ENCODE measurements at places on chromosomes 11 and 22. TPM values are rescaled to one million over a fixed set of nuclear protein-coding genes. Genes with fewer than 3 reads are reported as not detected.

GRCh38 chr11:68803766-68804165, 38.0 kb downstream of the CPT1A start:
- DNase-seq: no peak

The HTR3B gene
- not detected for total RNA-seq

- DNase-seq: no peak
Observed at GRCh38 chr11:122509091-122509490, 146.4 kb upstream of the UBASH3B start.

The OR6T1 gene
- not detected for total RNA-seq

DNA sequence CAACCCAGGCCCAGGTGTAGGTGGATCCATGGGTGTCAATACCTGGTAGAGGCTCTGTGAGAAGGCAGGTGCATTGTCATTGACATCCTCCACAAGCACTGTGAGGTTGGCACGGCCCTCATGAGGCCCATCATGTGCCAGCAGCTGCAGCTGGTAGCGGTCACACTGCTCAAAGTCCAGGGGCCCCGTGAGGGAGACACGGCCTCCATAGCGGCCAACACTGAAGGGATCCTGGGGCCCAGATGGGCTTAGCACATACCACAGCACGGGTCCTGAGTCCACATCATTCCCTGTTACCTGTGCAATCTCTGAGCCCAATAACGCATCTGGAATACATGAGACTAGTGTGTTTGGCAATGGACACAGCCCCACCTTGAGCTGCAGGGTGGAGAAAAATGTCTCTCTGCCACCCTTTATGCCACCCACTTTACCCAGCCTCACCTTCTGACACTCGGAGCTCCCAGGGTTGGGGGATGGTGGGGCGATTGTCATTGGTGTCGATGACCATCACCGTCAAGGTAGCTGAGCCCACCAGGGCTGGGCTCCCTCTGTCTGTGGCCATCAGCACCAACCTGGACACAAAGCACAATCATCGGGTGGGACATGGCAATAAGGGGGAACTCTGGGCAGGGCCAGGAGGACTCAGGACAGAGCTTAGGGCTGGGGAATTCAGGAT, 6.1 kb upstream of the TPP1 start:
- DNase-seq: no peak

The SEC14L6 gene
- 0.33 TPM for total RNA-seq

GRCh38 chr11:116595305-116595880, 177.4 kb downstream of the BUD13 start:
- DNase-seq: no peak

GRCh38 chr11:110716361-110716760, 4.1 kb upstream of the ARHGAP20 start:
- DNase-seq: no peak

The PANX2 gene
- 51.7 TPM for total RNA-seq

The TMEM218 gene
- total RNA-seq: 20.5 TPM

DNA sequence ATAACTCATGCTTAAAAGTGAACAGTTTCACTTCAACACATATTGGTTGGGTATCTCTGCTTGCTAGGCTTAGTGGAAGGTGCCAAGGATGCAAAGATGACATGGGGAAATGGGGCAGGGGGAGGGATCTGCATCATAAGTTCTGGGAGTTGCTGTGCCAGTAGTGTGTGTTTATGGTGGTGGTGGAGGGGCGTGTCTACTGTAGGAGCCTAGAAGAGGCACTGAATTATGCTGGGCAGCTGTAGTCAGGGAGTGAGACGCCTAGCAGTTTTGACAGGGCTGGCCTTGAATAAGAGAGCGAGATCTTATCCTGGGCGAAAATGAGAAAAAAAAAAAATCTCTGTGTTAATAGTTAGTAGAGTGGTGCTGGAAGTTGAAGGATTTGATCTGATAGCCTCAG, 3.0 kb downstream of the ELMOD1 start:
- DNase-seq: no peak

GRCh38 chr11:2991452-2992233, 486 bp downstream of the NAP1L4 start:
- DNase-seq: no peak

The CNIH2 gene
- 5.5 TPM for total RNA-seq

DNA sequence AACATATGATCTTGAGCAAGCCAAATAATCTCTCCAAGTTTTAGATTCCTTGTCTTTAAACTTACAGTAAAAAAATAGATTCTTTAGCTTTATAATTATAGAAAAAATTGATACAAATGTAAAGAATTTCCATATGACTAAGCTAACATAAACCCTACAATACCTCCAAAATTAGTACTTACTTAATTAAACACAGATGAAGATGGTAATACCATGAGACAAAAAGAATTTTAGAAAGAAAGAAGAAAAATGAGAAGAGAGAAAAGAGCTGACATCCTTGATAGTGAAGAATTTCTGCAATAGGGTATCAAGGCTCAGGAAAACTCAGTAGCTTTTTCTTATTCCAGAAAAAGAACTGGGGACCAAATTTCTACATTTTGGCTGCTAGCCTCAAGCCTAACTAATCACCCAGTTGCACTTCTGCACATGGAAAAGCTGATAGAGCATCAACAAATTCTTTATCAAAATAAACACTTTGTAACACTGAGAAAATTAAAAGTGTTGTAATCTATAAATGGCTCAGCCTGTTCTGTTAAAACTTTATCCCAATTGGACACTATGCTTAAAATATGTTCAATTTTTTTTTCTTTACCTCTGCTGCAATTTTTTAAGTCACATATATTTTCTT, 24.7 kb upstream of the SOX6 start:
- no peak for DNase-seq

- no peak for DNase-seq
Observed at GRCh38 chr11:36237391-36237790, 51.8 kb downstream of the COMMD9 start.

DNA sequence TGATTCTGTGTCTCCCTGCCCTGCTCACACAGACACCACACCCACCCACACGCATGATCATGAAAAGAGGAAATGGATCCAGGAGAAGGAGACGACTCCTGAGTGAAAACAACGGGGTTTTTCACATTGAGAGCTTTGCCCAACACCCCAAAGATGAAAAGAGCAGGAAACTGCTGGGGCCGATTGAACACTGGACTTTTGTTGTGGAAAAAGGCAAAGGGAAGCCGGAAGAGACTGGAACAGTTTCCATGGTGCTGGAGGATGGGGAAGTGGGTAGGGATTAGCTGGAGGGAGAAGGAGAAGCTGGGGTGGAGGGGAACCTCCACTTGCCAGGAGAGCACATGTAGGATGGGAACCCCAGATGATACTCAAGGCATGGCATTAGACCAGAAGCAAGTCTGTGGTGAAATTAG, 5.2 kb upstream of the SLC43A3 start:
- no peak for DNase-seq

The KLHL35 gene
- 11.1 TPM for total RNA-seq

- no peak for DNase-seq
Observed at GRCh38 chr11:87081358-87081757, 43.6 kb downstream of the TMEM135 start.

DNA sequence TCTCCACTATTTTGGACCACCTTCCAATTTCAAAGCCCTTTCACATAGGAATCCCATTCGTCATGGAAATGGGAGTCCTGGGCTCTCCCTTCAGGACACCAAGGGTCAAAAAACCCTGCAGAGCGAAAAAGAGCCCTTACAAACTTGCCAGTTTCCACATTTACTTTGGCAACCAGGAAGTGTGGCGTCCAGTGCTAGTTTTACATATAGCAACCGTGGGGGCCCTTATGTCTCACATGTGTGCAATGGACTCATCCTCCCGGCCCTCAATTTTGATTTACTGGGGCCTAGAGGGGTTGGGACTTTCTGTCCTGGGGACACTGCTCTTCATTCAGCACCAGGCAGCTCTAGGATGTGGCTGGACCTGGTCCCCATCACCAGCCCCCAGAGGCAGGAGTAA, 33.7 kb downstream of the DAGLA start:
- no peak for DNase-seq

The CEP126 gene
- total RNA-seq: 6.0 TPM

- DNase-seq: no peak
Observed at GRCh38 chr11:67564230-67564629, 19.4 kb upstream of the GSTP1 start.

DNA sequence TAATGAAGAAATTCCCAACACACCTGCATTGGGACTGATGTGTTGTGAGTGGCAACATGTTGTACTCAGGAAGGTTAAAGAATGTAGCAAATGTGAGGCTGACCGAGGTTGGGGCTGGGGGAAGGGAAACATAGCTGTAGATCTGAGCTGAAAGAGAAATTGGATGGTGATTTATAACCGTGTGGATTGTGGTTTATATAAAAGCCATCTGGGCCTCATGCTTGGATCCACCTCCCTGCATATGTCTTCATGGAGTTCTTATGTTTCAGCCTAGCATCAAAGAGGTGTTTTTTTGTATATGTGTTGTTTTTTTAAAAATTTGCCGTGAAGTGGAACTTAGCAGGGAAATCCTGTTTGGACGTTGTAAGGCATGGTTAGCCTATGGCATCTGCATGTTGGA, 141.3 kb downstream of the NAV2 start:
- DNase-seq: no peak

DNA sequence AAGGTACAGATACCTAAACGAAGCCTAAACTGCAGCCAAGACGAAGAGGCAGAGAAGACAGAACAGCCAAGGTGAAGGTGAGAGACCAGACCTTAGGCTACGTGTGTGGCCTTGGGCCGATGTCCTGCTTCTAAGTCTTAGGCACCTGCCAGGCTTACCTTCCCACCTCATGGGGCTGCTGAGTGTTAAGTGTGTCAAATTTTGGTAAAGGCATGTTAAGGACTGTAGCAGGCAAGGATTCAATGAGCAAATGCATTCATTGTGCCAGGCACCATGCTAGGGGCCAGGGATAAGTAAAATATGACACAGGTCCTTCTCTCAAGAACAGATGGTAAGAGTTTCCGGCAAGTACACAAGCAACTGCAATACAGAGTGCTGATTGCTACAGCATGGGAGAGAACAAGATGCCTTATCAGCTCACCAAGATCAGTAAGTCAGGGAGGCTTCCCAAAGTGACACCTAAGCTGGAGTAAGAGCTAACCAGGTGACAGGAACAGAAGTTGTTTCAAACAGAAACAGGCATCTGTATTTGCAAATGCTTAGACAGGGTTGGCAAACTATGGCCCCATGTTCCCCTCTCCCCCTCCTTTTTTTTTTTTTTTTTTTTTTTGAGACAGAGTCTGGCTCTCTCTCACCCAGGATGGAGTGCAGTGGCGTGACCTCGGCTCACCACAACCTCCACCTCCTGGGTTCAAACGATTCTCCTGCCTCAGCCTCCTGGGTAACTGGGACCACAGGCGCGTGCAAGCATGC, 46.7 kb downstream of the CLTCL1 start:
- DNase-seq: no peak

- no peak for DNase-seq
Observed at GRCh38 chr11:47918370-47918690, 62.0 kb upstream of the PTPRJ start.

GRCh38 chr22:38900677-38901076, 28.7 kb upstream of the CBX6 start:
- no peak for DNase-seq

The OR10A2 gene
- total RNA-seq: not detected

The TIGD3 gene
- 1.8 TPM for total RNA-seq

DNA sequence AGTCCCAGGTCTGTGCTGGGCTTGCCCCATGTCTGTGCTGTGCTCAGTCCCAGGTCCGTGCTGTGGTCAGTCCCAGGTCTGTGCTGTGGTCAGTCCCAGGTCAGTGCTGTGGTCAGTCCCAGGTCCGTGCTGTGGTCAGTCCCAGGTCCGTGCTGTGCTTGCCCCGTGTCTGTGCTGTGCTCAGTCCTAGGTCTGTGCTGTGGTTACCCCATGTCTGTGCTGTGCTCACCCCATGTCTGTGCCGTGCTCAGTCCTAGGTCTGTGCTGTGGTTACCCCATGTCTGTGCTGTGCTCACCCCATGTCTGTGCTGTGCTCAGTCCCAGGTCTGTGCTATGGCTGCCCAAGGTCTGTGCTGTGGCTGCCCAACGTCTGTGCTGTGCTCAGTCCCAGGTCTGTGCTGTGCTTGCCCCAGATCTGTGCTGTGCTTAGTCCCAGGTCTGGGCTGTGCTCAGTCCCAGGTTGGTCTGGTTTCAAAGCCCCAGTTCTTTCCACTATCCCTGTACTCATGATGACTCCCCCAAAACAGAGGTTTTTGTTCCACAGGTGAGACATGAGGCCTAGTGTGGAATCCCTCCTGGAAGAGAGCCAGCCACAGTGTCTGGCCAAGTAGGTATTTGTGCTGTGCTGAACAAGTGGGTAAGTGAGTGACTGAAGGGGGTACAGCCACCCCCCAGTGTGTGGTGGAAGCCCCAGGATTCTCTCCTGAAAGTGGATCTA, 34.8 kb downstream of the IRAG1 start:
- DNase-seq: no peak

DNA sequence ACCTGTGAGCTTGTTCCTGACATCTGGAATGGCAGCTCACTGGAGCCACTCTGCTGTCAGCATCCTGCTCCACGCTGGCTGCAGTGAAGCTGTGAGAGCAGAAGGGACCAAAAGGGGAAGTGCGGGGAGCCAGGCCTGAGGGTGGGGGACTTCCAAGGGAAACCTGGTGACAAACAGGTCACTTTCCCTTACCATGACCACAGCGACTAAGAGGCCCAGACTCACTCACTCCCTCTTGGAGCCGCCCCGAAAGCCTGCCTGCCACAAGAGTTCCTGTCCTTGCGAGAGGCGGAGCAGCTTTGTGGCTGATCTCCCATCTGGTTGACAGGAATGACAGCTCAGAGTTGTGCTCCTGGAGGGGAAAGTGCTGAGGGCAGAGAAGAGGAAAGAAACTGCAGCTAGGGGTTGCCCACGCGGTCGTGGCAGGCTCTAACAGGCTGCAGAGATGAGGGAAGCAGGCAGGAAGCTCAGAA, 183.8 kb upstream of the NTM start:
- DNase-seq: no peak

DNA sequence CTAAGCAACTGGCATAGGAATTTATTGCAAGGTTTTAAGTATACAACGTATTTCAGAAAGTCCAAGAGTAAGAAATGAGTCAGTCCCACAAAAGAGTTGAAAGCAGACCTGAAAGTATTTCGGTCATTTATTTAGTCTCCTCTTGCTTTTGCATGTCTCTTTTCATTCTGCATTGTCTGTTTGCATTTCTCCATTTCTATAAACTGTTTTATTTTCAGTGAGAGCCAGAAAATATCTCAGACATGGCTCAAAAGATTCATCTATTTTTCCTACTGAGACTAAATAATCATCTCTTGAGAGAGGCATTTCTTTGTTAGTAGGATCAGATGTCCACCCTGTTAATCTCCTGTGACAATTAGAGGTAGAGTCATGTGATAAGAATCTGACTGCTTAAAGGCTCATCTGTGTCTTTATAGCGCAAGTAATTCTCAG, 219.1 kb upstream of the CCDC179 start:
- DNase-seq: no peak

The C11orf97 gene
- total RNA-seq: not detected

DNA sequence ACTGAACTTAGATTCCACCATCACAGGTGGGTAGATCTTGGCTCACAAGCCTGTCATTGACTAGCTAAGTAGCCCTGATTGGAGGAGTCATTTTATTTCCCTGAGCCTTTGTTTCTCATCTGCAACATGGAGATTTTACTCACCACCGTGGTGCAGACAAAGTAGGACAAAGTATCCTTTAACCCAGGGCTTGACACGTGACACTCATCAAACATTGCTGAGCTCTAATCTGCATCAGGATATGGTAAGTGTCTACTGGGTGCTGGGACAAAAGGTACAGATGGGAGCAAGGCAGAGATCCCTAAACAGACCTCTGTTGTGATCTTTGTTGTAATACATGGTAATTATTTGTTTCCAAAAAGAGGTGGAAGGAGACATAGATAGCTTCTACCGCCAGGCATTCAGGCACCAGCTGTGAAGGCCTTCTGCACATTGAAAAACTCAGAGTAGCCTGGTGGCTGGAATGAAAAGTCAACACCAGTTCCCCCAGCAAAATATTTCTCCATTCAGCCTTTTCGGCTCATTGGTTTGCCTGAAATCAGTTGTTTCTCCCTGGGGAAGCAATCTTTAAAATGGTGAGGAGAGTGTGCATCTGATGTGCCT, 18.3 kb upstream of the MICAL2 start:
- no peak for DNase-seq

Data from PC-9 (cell line).